ENCODE measurements at places on chromosomes 5 and 9.

GRCh38 chr5:135203593-135204036 lies 169.6 kb upstream of the PITX1 start:
- no peak for DNase-seq

- DNase-seq, result no peak
Measured at GRCh38 chr9:88922091-88922490, 69.2 kb upstream of the S1PR3 start.

- DNase-seq, result no peak
Measured at GRCh38 chr5:43315682-43316081, 2.5 kb upstream of the HMGCS1 start.

- no peak for DNase-seq
Measured at GRCh38 chr5:61817472-61818326, 485.6 kb downstream of the ZSWIM6 start.

GRCh38 chr5:74035521-74035937 lies 409.5 kb downstream of the ARHGEF28 start:
- DNase-seq, result no peak

- DNase-seq, result no peak
Measured at GRCh38 chr9:91071184-91071990, 269.8 kb downstream of the SYK start.

GRCh38 chr5:94361161-94361560 lies 257.2 kb downstream of the KIAA0825 start:
- DNase-seq, result no peak

GRCh38 chr5:62268234-62268633 lies 37.8 kb upstream of the KIF2A start:
- DNase-seq, result no peak

Measured in stimulated activated CD8-positive, alpha-beta memory T cell treated with anti-CD3 and anti-CD28 coated beads, Interleukin-4, amount 100 ng/mL, for 1 hour (primary cell).